Right renal cortex interstitium (tissue), 3 donors: ENCODE measurements at places on chromosomes 4 and X.

DNA sequence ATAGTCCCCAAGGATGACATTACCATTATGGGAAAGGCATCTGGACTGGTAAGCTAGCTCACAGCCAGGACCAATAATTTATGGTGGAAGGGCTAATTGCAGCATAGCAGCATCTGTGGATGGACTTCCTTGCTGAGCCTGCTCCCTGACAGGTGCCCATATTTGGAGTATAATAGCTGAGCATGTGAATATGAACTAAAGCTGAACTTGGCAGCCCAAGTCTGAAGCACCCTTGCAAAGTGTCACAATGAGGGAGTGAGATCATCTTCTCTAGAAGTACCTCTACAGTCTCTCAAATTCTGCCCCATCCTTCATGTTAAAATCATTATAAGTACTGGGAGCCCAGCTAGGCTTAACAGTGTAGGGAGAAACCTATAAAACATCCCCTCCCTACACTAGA is 128.2 kb upstream of the INPP4B start:
- DNase-seq = no peak

- no peak for DNase-seq
Observed at GRCh38 chr4:109994415-109994827, 81.7 kb downstream of the EGF start.

GRCh38 chrX:124534536-124534935 is 188.2 kb downstream of the SH2D1A start:
- no peak for DNase-seq

- no peak for DNase-seq
Observed at GRCh38 chr4:48943387-48943786, 36.8 kb upstream of the OCIAD2 start.

DNA sequence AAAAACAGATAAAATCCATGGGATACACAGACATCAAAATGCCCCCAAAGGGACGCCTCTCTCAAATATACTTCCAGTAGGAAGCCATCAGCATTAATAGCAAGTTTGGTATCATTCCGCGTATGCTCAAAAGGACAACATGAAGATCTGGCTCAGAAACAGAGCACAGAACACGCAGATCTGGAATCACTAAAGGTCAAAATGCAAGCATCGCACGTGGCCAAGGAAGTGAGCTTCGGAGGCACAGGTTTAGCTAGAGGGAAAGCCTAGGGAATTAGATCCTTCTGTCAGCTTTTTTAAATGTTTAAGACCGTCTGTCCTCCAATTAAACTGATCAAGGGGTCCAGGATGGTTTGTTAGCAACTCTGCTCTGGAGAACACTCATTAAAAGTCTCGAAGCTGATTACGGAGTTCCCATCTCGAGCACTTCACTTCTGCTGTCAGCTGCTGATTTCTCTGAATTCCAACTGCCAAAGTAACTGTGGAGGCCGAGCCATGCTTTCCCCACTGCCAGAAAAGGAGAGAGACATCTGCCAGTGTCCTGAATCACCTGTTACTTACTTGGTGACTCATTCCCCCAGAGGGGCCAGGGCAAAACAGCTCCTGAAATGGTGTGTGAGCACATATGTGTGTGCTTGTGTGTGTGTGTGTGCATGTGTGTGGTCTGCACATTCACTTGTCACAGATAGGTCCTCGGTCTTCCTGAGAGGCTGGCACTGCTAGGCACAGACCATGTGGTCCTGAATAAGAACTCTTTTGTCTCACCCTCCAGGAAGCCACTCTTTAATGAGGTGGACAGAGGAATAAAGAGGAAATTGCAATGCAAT is 177.7 kb upstream of the PPARGC1A start:
- no peak for DNase-seq

DNA sequence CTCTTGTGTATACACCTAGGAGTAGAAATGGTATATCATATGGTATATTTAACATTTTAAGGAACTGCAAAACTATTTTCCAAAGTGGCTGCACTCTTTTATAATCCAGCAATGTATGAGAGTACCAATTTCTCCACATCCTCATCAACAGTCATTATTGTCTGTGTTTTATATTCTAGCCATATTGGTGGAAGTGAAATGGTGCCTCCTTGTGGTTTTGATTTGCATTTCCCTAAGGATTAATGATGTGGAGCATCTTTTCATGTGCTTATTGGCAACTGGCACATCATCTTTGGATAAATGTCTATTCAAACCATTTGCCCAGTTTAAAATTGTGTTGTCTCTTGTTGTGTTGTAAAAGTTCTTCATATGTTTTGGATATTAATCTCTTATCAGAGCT is 9.6 kb downstream of the BMP15 start:
- DNase-seq = no peak

DNA sequence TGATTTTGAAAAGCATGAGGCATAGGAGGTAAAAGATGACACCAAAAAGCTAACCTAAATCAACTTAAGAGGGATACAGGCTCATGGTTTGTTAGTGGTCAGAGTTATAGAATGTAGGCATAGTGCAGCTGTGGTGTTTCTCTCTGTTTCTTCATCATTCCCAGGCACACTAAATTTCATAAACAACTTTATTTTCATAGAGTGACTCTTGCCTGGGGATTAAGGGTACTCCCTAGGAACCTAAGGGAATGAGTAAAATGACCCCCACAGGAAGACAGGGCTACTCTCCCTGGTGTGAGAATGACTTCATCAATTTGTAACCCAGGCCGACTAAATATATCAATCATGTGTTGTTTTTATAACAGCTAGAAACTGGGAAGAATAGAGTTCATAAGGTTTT is 11.1 kb downstream of the FABP2 start:
- no peak for DNase-seq

- DNase-seq = no peak
Observed at GRCh38 chrX:106931831-106932491, 11.8 kb downstream of the CLDN2 start.

DNA sequence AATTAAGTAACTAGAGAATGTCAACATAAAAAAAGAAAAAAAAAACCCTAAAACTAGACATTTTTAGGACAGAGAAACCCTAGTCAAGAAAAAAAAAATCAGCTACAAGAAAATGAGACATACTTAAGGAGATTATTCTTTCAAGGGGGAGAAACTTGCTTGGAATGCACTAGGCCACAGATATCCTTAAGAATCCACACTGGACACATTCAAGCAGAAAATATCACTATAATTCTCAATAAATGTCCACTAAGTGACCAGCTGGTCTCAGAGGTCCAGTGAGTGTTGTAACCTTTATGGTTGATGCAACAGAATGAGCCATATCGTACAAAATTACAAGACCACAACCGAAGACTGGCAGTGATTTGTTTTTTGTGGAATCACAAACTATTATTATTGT is 15.6 kb upstream of the IBSP start:
- DNase-seq = no peak

- DNase-seq = no peak
Observed at GRCh38 chr4:20652226-20652885, 47.9 kb upstream of the PACRGL start.

- DNase-seq = no peak
Observed at GRCh38 chr4:123893011-123893981, 496.7 kb downstream of the SPRY1 start.

- no peak for DNase-seq
Observed at GRCh38 chr4:152935143-152935542, 980 bp upstream of the FHDC1 start.

DNA sequence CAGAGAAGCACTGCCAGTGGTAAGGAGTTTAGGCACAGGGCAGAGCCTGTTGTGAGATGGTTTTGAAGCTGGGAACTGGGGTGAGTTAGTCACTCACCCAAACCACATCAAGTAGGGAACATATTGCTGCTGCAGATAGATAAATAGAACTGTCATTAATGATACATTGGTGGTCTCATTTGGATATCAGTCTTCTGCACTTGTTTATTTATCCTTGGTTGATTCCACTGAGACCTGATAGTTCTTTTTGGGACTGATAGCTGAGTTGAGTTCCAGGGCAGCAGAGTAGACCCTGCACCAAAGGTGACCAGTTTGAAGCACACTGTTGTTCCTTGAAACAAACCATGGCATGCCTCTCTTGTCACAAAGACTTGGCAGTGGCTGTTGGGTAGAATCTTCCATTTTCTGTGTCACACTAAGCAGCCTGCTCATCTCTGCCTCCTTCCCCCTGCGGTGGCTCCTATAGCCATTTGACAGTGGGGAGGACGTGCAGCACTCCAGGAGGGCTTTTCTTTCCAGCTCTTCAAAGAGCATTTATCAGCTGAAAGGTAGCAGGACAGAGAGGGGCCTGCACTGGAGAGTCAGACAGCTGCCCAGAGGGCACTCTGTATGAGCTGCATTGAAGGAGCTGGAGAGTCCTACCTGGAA is 59.7 kb upstream of the TMEM164 start:
- no peak for DNase-seq

- no peak for DNase-seq
Observed at GRCh38 chr4:36332782-36333131, 51.3 kb downstream of the DTHD1 start.

DNA sequence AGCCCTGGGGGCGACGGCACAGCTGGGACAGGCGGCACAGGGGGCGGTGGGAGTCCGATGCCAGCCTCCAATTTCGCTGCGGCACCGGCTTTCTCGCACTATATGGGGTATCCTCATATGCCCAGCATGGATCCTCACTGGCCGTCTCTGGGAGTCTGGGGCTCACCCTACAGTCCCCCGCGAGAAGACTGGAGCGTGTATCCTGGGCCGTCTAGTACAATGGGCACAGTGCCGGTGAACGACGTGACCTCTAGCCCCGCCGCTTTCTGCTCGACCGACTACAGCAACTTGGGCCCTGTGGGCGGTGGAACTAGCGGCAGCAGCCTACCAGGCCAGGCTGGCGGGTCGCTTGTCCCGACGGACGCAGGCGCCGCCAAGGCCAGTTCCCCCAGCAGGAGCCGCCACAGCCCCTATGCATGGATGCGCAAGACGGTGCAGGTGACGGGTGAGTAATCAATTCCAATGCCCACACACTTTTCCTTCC is 500 bp downstream of the CDX4 start:
- no peak for DNase-seq

GRCh38 chr4:151882072-151882803 is 121.4 kb upstream of the GATB start:
- no peak for DNase-seq

DNA sequence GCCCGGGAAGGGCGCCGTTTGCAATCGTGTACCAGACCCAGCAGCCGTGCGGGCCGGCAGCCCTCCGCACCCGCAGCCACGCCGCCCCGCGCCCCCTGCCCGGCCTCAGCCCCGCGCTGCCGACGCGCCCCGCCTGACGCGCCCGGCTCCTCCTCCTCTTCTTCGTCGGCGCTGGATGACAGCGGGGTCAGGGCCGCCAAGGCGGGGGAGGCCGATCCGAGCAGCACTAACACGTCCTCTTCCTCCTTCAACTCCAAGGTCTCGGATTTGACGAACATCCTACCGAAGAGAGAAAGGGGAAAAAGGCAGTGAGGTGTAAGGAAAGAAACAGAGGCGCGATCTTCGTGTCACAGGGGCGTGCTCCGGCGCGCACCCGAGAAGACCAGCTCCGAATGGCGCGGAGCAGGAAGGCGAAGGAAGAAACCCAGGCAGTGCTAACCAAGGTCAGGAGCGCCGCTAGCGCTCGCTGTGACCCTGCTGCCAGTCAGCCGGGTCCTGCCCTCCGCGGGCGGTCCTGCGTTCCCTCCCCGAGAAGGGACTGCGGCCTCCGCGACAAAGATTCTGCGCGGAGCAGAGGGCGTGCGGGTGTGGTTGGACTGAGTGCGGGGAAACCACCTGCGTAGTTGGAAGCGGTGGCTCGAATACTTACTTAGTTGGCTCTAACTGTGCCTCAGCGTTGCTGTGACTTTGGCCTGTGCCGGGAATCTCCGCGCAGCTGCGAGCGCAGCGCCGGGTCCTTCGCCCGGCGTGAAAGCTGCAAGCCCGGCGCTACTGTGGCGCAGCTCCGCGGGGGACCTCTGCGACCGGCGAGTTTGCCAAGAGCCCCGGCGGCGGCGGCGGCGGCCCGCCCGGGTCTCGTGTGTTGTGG is 548 bp downstream of the NEUROG2 start:
- no peak for DNase-seq

DNA sequence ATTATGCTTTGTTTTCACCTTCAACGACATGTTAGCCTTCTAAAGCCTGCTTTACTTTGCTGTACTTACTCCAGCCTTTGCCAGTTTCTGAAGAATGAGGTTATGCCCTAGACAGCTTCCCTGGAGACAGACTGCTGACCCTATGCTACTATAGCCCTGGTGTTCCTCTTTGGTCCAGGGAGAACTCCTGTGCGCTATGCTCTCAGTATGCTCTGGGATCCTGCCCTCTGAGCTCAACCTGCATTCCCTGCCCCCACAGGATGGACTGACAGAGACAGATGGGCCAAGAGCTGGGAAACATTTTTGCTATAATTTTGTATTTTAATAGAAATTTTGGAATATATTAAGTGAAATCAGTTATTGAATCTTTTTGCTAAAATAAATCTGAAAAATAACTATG is 425.9 kb downstream of the TMA16 start:
- no peak for DNase-seq

DNA sequence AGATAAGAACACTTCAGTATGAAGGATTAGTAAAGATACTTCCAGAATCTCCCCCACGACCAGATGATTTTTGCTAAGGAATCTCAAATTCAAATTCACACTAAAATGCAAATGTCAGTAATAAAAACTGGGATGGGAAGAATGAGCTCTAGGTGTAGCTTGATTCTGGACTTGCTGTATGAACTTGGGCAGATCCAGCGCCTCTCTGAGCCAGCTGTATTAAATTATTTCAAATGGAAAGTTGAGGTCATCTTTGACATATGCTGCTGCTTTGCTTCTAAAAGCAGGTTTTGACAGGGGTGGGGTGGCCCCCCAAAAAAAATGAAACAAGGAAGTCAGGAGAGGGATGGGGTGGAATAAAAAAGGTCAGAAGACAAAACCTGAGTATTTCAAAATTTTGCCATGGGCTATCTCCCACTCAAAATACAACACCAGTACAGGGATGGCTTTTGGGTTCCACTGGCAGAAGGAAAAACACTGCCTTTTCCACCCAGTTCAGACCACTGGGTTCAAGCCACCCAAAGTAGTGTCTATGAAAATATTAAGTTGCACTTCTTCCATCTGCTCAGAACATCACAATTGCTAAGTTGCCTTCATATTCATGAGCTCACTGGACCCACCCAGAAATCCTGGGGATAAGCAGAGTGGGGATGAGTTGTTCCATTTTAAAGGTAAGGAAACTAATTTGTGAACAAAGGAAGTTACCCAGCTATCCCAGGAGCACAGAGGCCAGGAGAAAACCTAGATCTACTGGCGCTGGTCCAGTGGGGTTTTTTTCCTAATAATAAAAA is 47.7 kb downstream of the ARHGEF9 start:
- no peak for DNase-seq

GRCh38 chrX:23656684-23657083 is 10.6 kb upstream of the PRDX4 start:
- DNase-seq = no peak

DNA sequence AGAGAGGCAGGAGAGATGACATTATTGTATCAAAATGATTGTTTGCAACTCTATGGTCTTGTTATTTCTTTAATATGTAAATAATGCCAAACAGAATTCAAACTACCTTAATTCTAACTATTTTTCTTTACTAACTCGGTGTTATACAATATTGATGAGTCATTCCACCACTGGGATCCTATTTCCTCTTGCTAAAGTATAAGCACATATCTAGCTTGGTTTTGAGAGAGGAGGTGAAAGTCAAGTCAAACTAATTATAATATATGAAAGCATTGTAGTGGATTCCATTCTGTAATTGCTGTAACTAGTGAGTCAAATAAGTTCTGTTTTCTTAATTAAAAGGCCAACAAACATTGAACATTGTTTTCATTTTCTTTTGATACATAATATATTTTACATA is 837.6 kb downstream of the PDHA2 start:
- DNase-seq = no peak
